ENCODE measurements at places on chromosomes 1 and 21.

- DNase-seq = no peak
These were observed 1793.9 kb downstream of the NCAM2 start for GRCh38 chr21:22791986-22792560.

DNA sequence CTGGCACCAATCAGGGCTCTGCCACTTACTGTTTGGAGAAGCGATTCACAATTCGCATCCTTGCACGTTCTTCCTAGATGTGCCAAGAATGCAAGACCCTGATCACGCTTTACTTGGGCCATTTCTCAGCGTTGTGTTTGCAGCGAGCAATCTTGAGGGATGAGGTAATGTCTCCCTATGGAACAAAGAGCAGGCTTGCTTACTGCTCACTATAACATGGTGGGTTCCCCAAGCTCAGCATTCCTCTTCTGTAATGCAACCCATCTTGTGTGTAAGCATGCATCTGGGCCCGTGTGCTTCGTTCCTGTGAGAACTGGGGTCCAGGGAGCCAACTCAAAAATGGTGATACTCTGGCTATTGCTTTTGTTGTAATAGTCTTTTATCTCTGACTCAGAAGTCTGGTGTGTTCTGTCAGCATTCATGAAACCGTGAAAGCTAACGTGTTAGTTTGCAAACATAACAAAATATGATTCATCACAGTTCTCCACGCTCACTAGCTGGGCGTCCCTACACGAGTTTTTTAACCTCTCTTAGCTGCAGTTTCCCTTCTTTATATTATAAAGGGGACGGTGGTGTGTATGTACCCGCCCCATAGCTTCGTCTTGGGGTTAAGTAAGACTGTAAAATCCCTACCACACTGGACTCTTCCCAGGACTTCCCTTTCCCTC, 33.3 kb downstream of the DNTTIP2 start:
- no peak for DNase-seq

DNA sequence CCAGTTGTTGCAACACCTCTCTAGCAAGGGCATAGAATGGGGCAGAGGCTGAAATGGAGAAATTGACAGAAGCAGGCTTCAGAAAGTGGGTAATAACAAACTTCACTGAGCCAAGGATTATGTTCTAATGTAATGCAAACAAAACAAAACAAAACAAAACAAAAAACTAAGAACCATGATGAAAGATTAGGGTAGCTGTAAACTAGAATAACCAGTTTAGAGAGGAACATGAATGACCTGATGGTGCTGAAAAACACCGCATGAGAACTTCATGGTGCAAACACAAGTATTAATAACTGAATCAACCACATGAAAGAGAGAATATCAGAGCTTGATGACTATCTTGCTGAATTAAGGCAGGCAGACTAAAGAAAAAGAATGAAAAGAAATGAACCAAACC, 1707.7 kb downstream of the BRINP3 start:
- DNase-seq = no peak

GRCh38 chr1:214364786-214365295, 83.9 kb downstream of the SMYD2 start:
- no peak for DNase-seq

- no peak for DNase-seq
These were observed 263.0 kb upstream of the NCAM2 start for GRCh38 chr21:20735257-20735656.

DNA sequence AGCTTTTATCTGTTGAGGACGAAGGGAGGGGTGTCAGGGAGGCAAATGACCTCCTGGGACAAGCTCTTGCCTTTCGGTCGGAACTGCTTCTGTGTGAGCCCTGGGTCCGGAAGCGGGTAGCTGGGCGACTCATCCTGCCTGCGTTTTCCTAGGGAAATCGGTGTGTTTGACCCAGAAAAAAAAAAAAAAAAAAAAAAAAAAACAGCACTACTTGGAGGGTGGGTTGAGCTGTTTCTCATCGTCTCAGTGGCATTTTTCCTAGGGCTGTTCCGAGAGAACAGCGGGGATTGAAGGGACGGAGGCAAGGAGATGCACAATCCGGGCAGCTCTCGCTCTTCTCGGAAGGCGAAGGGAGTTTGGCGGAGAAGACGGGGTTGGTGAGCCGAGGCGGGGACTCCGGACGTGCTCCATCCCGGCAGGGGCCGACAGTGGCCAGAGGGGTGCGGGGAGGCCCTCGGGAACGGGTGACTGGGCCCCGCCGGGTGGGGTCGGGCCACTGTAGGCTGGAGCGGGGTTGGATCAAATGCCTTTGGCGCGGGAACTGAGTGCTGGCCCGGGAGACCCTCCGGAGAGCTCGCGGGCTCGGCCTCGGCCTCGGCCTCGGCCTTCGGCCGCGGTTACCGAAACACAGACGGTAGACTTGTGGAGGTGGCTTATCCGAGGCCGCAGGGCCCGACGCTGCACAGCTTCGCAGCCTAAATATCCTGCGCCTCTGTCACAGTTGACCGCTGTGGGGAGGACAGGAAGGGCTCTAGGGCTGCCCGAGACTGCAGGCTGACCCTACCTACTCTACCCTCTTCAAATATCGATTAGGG, 2.4 kb upstream of the BARHL2 start:
- DNase-seq = no peak

- DNase-seq = no peak
These were observed 183.0 kb downstream of the BARHL2 start for GRCh38 chr1:90534116-90534515.

DNA sequence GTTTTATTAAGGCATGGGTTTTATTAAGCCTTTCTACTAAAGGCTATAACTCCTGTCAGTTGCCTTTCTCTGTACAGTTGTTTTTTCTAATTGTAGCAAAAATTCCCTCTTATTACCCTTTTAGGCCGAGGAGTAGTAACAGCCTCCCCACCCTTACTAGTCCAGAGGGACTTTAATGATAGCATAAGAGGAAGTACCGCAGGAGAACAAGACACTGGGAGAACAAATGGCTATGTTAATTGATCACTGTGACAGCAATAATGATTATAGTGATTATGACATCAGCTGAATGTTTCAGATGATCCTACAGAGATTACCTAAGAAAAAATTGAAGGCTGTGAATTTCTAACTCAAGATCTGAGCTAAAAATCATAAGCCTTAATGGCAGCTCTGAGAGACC, 383.0 kb upstream of the PTBP2 start:
- no peak for DNase-seq

DNA sequence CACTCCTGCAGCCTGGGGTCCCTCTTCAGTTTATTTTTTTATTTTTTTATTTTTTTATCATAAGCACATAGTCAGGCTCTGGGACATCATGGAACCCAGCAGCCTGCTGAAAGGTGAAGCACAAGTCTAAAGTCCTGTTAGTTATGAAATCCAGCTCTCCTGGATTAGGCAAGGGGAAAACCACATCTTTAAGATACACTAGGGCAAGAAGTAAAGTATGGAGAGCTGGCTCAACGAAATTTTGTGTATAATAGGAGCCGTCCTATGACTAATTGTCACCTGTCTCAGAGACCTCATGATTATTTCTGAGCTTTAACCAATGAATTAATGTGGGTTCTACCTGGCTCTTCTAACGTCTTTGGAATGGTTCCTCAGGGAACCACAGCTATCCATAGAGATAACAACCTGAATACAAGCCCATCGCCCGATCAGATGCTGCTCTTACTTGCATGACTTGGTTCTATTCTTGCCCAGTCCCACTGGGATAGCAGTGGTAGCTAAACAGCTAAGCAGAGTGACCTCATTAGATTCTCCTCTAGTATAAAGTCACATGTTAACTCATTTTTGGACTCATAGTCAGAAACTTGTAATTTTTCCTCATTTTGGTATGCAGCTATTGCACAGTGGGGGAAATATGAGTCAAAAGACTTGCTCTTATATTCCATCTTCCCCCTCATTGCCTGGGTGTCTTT, 122.7 kb downstream of the LMO4 start:
- DNase-seq = no peak

DNA sequence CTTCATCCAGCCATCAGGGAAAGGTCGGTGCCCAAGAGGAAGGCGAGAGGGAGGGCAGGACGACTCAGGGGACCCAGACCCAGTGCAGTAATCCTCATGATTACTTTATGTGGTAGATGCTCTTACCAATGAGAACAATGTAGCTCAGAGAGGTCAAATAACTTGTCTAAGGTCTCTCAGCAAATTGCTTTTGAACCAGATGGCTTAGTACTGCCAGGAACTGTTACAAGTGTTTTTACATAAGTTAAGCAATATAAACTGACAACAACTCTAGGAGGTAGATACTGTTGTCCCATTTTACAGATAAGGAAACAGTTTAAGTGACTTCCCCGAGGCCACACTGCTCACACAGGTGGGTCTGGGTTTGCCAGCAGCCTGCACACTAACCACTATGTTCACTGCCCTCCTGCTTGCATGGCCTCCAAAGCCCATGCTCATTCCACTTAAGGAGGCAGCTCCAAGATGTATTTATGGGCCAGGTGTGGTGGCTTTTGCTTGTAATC, 111.7 kb downstream of the LACTBL1 start:
- no peak for DNase-seq

DNA sequence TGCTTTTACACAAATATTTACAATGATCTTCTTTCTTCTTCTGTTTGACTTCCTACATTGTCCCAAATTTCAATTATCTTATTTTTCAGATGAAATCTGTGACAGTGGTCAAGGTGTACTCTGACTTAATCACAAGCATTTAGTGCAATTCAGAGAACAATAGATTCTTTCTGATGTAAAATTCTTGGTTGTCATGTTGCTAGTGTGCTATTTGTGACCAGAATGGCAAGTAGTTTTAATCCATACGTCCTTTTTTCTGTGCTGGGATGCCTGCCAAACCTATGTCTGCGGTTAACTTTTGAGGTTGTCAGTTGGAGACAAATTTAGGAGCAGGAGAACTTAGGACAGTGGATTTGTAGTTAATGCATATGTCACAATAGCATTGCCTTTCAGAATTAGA, 31.0 kb downstream of the NCAM2 start:
- DNase-seq = no peak

DNA sequence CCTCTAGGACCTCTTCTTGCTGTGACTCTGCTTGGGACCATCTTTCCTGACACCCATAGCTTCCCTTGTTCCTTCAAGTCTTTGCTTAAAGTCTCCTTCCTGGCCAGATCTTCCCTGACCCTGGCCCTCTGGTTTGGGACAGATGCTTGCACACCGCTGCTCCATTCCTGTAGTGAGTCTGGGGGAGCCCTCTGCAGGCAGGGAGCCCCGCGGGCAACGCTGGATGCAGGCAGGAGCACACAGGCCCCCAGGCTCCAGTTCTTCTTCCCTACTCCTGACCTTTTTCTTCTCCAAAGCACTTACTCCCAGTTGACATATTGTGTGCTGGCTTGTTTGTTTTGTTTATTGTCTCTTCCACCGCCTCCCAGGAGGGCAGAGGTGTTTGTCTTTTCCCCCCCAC, 413.4 kb downstream of the CAMTA1 start:
- DNase-seq = no peak

DNA sequence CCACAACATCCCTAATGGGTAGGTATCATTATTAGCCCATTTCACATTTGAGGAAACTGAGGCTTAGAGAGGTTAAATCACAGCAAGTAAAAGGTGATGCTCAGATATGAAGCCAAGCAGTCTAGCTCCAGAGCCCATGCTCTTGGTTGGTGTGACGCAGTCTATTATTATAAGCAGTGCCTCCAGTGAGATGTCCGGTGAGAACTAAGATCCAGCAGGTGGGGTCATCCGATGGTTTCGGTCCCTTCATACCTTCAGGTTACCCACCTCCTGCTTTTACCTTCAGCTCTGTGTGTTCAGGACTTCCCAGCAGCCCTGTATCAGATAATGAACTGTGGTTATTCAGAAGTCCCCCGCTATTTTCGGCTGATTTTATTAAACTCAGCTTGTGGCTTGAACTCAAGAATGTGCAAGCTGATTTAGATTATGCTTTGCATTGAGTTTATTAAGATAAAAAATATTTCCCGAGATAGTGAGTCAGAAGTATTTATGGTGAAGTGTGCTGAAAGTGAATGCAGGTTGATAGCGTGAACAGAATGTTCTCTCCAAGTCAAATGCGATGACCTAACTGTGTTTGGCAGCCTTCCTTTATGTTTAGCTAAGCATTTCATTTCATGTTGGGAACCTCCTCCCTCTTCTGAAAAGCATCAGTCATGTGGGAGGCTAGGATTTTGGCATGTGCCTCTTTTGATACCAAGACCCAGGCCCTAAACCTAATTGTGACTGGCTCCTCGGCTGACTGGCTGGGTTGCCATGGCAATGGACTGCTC, 160.9 kb upstream of the UBE2U start:
- DNase-seq = no peak

DNA sequence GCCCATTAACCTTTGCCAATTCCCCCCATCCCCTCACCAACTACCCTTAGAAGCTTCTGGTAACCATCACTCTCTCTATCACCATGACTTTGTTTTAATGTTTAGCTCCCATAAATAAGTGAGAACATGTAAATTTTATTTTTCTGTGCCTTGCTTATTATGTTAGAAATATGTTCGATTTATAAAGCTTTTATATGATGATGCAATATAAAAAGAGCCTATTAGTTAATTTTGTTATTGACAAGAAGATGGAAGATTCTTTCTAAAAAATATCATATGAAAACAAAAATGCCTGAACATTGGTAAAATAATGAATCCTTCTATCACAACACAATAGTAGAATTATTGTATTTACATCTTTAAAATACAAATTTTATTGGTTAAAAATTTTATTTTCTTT, 836.1 kb upstream of the TMPRSS15 start:
- DNase-seq = no peak

GRCh38 chr1:202126426-202126825, 3.7 kb downstream of the GPR37L1 start:
- no peak for DNase-seq

GRCh38 chr1:15950763-15951295, 25.1 kb downstream of the ZBTB17 start:
- DNase-seq = no peak

DNA sequence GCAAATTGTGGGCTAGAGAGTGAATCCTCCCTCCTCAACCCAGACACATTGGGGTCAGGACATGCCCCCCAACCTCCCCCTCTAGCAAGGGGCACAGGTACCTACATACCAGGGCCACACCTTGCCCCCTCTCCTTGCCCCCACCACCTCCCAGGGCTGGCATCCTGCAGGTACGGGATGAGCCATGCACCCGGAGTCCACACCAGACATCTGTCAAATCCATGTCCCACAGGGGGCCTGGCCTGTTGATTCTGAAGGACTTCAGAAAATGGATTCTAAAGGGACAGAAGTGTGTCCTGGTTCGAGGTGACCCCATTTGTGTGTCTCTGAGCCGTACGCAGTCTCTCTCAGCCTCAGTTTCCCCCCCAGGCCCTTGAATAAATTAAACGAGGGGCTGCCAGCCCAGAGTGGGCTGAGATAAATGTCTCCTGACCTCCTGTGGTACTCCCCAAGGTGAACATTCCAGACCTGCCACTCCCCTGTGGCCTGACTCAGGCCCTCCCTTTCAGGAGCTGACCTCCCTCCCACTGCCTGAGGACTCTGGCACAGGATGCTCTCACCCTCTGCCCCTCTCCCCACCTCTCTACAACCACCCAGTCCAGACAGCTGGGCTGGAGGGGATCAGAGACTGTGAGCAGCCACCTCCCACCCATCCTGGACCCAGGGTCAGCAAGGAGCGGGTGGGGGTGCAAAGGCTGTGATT, 94.5 kb downstream of the EPHB2 start:
- DNase-seq = no peak

Data from left forelimb (tissue), 1 donor.